ENCODE measurements at places on chromosomes 2 and 18.

- DNase-seq = no peak
Observed at GRCh38 chr2:229313591-229313990, 42.5 kb upstream of the PID1 start.

GRCh38 chr2:44965684-44966083 is 24.2 kb downstream of the SIX3 start:
- DNase-seq = no peak

- no peak for DNase-seq
Observed at GRCh38 chr2:39541011-39541930, 104.2 kb upstream of the MAP4K3 start.

DNA sequence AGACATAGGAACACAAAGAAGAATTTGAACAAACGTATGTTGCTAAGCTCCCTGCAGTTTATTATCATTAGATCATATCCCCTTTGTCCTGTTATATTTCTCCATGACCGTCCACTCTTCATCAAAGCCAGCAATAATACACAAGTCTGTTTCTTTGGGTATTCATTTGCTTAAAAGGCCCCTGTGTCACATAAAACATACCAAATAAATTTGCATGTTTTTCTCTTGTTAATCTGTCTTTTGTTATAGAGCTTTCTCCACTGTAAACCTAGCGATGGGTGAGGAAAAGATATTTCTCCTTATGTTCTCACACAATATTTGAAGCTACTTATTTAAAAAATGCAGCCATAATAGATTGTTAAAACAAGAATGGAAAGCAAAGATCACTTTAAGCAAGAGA is 42.9 kb upstream of the REL start:
- DNase-seq = no peak

- DNase-seq = no peak
Observed at GRCh38 chr18:45276878-45277277, 338.4 kb upstream of the SLC14A2 start.

GRCh38 chr2:232999354-232999753 is 13.7 kb downstream of the NGEF start:
- DNase-seq = no peak

DNA sequence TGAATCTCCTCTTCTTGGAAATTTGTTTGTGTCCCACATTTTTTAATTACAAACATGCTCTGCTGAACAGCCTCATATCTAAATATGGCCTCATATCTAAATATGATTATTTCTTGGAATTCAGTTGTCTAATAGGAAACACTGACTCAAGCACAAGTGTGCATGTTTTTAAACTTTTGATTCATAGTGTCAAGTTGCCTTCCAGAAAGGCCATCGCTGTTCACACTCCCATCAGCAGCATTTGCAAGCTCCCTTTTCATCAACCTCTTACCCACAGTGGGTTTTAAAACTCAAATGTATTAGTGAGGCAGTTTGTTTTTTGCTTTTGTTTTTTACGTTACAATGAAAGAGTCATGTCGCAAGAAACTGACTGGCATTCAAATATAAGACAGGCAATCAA is 65.2 kb upstream of the SMAD2 start:
- DNase-seq = no peak

DNA sequence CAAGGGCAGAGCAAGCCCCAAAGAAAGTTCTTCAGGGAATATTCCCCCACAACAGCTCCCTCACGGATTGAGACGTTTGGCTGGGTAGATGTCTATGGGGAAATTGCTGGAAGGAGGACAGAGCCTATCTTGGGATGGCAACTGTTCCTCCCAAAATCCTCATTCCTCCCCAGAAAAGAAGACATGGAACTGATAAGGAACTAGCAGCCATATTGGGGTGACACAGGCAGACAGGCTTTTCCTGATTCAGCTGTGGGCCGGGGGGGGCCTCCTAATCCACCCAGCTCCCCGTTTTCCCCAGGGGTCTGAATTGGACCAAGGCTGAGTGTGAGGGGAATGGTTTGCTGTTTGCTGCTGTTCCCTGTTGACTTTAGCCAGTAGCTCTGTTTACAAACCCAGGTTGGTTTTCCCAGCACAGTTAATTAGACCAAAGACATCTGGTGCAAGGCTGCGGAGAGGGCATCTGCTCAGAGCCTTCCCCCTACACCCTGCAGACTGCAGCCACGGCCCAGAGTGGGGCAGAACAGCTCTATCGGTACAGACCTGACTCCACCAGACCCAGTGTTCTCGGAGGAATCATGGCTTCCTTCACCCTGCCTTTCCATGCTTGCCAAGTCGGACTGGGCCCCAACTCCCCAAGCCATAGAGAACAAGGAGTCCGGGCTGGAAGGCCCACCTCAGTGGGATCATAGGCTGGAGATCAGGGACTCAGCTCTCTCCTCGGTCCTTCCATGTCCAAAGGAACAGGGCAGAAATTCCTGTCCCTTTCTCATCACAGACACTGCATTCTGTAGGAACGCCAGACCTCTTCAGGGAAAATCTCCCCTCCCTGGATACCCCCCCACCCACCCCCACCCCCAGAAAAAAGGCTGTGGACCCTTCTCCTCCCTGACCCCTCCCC is 1.7 kb upstream of the PKDCC start:
- DNase-seq = peak; percentile 42

DNA sequence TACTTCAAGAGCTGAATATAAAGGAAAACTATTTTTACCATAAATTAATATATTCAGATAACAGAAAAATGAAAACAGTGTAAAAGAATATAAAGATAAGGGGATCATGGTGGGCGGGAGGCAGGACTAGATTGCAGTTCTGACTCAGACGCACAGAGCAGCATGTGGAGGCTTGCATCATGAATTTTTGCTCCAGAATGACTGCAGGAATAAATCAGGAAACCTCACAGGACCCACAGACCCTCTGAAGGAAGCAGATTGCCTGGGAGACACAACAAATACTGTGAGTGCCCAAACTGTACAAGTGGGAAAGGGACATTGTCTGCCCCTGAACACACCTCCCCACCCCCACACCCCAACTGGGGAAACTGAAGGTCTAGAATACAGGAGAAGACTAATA is 19.2 kb upstream of the SIGLEC15 start:
- no peak for DNase-seq

- DNase-seq = no peak
Observed at GRCh38 chr18:49274188-49274714, 186.2 kb downstream of the DYM start.

DNA sequence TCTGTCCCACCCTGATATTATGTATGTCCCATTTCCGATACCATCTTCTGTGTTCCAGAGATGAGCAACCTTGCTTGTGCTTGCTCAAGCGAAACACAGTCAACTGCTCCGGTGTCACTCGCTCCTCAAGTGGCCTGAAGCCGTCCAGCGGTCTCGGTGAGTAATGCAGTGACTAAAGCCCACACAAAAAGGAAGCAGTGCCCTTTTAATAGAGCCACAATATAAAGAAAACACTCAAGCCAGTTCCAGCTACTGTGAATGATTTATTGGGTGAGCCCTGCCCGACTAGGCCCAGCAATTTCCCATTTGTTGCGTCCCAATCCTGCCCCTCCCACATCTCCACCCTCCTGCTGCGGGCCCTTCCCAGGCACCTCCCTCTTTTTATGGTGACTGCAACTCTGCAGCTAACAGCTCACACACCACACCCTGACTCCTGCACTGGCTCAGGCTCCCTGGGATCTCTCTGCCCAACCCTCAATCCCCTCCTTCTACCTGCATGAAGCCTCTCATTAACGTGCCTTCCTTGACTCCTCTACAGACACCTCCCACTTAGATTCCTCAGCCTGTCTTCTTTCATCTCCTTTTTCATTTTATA is 44.2 kb upstream of the DSC1 start:
- DNase-seq = peak; percentile 95

DNA sequence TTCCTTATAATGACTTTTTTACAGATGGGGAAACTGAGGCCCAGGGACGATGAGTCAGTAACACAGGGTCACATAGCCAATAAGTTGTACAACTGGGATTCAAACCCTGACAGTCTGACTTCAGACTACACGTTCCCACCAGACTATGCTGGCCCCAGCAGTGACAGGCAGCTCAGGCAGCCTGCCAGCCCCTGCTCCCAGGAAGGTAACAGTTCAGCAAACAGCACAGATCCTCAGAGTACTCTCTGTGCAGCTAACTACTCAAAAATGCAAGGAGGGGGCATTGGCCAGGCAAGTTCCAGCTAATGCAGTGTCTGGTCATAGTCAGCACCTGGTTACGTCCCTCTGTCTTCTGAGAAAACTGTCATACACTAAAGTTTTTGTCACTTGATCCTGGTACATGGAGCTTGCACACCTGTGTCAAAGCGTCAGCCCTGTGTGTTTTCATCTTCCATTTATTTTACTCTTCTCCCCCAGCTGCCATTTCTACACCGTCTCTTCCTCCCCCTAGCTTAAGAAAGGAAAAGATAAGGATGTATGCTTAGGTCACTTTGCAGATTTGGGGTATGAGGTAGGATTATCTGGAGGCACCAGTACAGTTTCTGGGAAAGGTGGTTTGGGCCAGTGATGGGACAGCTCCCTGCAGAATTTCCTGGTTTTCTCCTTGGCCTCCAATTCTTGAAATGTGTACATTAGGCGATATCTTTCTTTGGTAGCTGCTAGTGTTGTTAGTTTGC is 4.5 kb downstream of the SMARCAL1 start:
- no peak for DNase-seq

DNA sequence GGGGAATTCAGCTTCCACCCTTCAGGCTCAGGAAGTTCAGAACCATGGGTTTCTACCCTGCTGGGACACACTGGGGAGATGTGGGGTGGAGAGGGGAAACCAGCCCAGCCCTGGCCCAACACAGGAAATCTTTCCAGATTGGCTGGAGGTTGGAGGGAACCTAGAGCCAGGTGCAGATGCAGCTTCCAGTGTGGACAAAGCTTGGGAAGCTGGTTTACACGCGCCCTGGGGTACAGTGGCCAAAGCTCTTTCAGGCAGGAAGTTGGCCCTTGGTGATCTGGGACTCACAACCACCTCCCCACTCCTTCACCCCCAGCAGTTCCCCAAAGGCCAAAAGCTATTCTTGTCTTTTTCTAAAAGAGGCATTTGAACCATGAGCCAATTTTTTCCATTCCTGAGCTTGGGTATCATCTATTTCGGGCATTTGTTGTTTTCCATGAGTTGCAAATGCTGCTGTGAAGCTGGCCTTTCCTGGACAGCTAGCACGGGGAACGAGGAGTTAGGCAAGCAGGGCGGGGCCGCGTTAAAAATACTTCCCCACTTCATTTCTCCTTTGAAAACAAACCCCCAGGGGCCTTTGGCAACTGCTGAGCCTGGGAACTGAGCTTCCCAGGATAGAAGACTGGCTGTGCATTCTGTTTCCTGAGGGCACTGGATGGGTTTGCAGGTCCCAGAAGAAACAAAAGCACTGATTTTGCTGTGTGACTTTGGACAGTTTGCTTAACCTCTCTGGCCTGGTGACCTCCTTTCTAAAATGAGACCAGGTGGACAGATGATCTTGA is 3.1 kb upstream of the ARID5A start:
- no peak for DNase-seq
